Skeletal muscle cell (primary cell): ENCODE measurements at places on chromosomes 1 and 21.

GRCh38 chr1:31834501-31834900, 18.7 kb upstream of the SPOCD1 start:
- DNase-seq, result no peak

- DNase-seq, result no peak
Measured at GRCh38 chr1:1219341-1219740, 5.4 kb upstream of the TNFRSF4 start.

GRCh38 chr21:19899645-19900044, 1098.6 kb upstream of the NCAM2 start:
- DNase-seq, result no peak

- DNase-seq, result no peak
Measured at GRCh38 chr1:116494353-116494692, 76.5 kb downstream of the CD58 start.

- DNase-seq, result no peak
Measured at GRCh38 chr1:33975961-33976360, 112.1 kb downstream of the HMGB4 start.

- no peak for DNase-seq
Measured at GRCh38 chr1:7608628-7609305, 162.3 kb upstream of the VAMP3 start.

DNA sequence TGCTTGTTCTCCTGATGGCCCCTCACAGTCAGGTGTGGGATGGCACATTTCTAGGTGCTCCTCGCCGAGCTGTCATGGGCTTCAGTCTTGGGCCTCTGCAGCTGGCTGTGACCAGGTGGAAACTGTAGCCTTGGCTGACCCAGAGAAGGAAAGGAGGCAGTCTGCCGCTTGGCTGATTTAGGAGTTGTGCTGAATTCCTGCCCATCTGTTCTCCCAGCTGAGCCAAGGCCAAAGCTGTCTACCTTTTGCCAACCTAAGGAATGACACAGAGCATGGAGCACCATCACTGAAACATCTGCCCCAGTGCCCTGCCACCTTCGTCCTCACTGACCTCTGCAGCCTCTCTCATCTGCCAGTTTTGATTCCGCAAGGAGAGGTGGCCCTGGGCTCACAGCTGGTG, 27.9 kb downstream of the UTP25 start:
- no peak for DNase-seq

GRCh38 chr1:208030288-208031091, 119.6 kb upstream of the CD34 start:
- DNase-seq, result no peak

- no peak for DNase-seq
Measured at GRCh38 chr1:152466217-152466616, 44.4 kb upstream of the LCE5A start.

- no peak for DNase-seq
Measured at GRCh38 chr1:246579818-246580217, 13.6 kb downstream of the CNST start.

GRCh38 chr1:163664671-163665335, 343.0 kb downstream of the NUF2 start:
- no peak for DNase-seq

GRCh38 chr1:41547336-41547735, 62.9 kb upstream of the EDN2 start:
- DNase-seq, result no peak

DNA sequence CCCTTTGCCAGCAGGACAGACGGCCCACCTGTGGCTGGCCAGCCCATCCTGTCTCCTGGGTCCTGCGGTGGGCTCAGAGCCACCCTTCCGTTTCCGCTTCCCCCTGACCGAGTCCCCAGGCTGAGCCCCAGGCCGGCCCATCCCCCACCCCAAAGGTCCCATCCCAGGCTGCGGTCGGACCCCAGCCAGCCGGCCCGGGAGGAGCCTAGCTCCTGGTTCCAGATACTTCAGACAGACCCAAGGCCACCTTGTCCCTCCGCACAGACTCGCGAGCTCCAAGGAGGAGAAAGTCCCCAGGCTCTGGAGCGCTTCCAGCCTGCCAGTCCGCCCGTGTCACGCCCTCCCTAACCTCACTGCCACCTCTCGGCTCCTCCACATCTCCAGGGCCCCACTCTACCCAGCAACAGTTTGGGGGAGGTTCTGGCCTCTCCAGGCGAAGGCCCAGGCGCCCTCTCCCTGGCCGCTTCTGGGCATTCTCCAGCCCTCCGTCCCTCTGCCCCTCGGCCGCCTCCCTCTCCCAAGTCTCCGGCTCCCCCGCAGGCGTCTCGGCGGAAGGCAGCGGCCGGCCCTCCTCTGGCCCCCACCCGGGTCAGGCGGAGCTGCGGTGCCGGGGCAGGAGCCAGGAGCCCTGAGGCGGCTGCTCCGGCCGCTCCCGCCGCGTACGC, 835 bp downstream of the LRRN2 start:
- no peak for DNase-seq

DNA sequence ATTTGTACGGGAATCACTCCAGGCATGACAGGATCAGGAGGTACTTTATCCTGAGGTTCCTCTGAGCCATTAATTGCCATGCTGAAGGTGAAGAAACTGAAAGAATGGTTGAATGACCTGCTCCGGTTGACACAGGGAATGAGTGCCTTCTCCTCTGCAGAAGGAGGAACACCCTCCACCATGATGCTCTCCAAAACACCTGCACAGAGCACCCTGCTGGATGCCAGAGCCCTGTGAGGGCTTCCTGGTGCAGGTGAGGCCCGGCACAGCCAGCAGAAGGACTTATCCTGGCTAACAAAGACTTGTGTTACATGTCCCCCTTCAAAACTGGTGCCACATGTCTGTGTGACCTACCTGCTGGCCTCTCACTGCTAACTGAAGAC, 14.3 kb upstream of the LBR start:
- no peak for DNase-seq

DNA sequence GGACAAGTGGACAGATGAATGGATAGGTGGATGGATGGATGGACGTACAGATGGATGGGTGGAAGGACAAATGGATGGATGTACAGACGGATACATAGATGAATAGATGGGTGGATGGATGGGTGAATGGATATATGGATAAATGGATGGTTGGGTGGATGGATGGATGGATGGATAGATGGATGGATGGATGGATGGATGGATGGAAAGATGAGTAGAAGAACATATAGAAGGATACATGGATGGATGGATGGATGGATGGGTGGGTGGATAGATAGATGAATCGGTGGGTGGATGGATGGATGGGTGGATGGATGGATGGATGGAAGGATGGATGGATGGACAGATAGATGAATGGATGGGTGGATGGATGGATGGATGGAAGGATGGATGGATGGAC, 274.3 kb downstream of the KAZN start:
- no peak for DNase-seq
